ENCODE measurements at places on chromosomes 5 and 9.

DNA sequence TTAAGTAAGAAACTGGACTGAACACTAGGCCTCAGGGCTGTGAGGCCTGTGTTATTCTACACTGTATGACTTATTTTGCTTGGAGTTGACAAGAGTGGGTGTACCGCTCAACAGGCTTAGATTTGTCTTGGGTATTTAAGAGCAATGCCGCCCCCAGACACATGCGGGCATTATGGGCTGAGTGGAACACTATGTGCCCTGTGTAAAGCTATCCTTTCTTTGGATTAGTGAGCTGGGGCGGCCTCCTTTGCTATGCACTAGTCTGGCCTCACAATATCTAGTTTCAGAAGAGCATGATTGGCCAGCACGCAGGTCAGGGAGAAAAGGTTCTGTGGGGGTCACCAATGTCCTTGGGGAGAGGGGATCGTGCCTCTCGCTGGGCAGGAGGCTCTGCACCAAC is 206.3 kb upstream of the GDNF start:
- no peak for DNase-seq

DNA sequence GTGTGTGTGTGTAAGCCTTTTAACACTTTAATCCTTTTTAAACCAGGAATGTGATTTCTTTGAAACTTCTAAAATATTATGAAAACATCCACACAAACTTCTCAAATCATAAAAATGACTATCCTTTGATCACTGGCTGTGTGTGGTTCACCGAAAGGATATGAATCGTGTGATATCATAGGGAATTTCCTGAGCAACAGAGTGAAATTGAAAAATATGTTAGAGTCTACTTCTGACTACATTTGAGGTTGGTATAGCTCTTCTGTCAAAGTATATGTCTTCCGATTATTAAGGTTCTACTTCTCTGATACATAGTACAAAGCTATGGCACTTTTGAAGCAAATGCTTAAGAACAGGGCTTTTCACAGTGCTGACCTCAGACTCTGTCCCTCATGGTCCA is 40.3 kb downstream of the RGMB start:
- no peak for DNase-seq

DNA sequence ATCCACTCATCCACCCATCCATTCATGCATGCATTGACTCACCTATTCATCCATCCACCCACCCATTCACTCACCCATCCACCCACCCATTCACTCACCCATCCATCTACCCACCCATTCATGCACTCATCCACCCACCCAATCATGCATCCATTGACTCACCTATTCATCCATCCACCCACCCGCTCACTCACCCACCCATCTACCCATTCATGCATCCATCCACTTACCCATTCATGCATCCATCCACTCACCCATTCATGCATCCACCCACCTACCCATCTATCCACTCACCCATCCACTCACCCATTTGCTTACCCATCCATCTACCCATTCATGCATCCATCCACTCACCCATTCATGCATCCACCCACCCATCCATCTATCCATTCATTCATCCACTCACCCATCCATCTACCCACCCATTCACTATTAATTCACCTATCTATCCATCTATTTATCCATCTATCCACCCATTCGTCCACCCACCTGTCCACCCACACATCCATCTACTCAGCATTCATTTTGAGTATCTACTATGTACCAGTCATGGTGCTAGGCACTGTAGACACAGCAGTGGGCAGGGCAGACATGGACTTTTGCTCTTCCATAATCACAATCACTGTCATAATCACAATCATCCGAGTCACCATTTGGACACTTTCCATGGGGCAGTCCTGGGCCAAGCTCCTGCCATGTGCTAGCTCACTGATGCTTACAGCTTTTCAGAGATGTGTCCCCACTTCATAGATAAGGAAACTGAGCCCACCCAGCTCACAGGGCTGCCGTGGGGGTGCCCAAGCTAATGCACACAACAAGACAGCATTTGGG is 34.4 kb downstream of the HMCN2 start:
- DNase-seq = no peak

DNA sequence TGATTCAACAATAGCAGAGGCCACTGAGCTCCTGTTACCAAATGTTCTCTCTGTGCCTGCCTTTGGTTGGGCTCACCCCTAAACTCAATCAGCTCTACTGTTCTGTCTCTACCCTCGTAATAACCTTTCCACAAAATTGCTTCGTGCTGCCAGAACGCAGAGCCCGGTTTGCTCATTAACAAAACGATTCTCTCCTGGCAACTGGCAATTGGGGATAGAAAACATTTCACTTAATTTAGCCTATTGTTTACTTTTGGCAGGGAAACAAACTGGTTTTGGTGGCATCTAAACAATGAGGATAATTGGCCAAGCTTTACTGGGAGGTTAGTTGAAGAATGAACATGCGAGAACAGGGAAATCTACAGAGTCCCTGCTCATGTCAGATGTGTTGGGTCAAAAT is 56.6 kb downstream of the SLC28A3 start:
- no peak for DNase-seq

GRCh38 chr9:137167277-137167746 is 2.5 kb downstream of the LRRC26 start:
- no peak for DNase-seq

DNA sequence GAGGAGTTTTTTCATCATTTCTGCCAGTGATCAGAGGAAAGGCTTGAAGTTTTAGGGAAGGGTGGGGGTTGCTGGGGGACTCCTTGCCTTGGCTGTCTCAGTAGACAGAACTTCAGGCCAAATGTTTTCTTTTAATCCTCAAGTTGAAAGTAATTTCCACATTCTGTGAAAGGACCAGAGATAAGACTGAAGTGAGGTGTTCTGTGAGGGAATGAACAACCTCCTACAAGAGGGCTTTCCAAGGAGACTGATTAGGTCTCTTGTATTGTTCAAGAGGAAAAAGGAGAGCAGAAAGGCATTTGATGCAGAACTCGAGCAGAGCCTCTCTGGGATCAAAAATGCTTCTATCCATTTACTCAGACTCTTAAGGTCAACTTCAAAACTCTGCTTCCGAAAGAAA is 282.1 kb upstream of the ATP10B start:
- DNase-seq = no peak

DNA sequence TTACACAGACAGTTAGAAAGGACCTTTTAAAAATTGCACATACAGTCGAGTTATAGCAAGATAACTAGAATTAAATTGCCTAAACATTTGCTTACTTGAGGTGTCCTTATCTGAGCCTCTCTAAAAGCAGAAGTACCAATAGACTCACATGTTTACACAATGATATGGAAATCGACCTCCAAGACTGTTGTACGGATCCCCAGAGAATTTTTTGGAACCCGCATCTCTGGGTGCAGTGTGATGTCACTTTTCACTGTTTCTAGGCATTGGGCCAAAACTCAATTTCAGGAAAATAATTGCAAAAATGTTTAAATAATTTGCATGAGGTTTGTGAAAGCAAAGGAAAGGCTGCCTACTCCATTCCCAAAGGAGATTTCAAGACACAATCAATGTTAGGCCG is 63.1 kb upstream of the ATG10 start:
- DNase-seq = no peak

DNA sequence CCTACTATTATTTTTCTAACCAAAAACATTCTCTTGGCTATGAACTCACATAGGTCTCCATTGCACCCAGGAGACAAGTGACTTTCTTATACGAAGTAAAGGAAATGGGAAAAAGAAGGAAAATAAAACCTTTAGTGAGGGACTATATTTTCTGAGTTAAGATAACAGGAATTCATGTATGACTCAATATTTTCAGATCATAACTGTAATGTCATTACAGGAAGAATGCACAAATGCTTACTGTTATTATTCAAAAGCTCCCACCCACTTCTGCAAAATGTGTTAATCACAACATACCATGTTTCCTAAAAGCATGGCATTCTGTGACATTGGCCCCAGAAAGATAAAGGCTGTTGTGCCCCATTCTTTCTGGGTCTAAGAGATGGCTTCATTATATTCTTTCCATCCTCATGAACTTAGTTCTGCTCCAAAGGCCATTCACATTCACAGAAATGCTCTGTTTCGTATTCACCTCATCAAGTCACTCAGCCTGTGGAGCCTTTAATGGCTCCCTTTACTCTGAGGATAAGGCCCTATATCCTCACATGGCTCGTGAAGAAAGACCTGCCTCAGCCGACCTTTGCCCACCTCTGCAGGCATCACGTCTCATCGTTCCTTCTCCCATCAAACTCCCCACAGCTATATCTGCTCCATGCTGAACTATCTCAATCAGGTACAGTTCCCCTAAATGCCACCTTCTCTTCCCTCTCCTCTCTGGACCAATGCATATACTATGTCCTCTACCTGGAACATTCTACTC is 77.0 kb downstream of the ABCA1 start:
- no peak for DNase-seq

DNA sequence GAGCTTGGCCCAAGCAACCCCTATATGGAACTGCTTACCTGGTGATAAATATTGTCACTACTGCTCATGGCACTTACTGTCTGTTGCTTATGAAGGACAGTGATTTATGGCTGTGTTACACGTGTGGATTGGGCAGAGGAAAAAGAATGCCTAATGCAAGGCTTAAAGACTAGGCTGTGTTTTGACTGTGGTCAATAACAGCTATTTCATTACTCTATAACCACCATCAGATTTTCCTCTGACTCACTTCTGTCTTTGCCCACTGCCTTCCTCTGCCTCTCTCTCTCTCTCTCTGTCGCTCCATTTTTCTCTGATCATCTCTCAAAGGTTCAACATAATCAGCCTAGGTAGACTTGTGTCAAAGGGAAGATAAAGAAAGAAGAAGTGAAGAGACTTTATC is 96.2 kb downstream of the TLR4 start:
- DNase-seq = no peak

GRCh38 chr5:105817416-105817815 is 1853.3 kb downstream of the EFNA5 start:
- no peak for DNase-seq

DNA sequence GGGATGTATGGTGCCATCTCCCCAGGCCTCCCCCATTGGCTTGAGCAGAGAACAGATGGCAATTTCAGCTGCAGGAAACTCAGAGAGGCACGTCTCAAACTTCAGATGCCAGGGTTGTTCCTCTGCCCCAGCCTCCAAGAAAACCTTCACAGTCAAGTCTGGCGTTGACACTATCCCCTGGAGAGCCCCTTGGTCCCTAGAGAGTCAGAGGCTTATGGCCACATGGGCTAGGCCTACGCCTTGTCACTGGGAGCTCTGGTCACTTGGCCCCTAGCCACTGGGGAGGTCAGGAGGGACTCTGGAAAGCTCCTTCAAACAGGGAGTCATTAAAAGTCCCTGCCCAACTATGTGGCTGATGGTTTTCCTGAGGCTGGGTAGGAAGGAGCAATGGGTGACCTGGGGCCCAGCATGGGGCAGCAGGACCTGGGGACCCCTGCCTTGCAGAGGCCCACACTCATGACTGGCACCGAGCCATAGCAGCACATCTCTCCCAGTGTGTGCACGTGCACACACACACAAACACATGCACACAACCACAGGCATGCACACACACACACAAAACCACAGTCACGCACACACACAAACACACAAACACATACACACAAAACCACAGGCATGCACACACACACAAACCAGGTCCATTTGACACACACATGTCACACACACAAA is 144.2 kb downstream of the GADD45G start:
- DNase-seq = no peak

Measured in vagina (tissue), 2 donors.